ENCODE measurements at places on chromosomes 13 and 19. TPM values are rescaled to one million over a fixed set of nuclear protein-coding genes. Genes with fewer than 3 reads are reported as not detected.

HSD17B14 gene
- total RNA-seq = 16.1 TPM

TNNI3 gene
- not detected for total RNA-seq

SYNE4 gene
- total RNA-seq = 1.0 TPM

PRR36 gene
- total RNA-seq = 0.09 TPM

CERS1 gene
- 3.3 TPM for total RNA-seq

FDX2 gene
- 17.3 TPM for total RNA-seq

UBXN6 gene
- total RNA-seq = 86.7 TPM

IGLON5 gene
- 0.26 TPM for total RNA-seq

ZNF253 gene
- 5.4 TPM for total RNA-seq

SLC10A2 gene
- not detected for total RNA-seq

Data from aorta (tissue), 5 donors.